ENCODE measurements at places on chromosomes 1 and 21. TPM values are rescaled to one million over a fixed set of nuclear protein-coding genes. Genes with fewer than 3 reads are reported as not detected.

GRCh38 chr1:89546082-89546889 lies 21.7 kb downstream of the LRRC8B start:
- DNase-seq: no peak

GRCh38 chr1:155141749-155142148 lies 1.4 kb upstream of the DPM3 start:
- DNase-seq: no peak

- DNase-seq: no peak
These were observed 35.9 kb downstream of the USP24 start for GRCh38 chr1:55179177-55179835.

- no peak for DNase-seq
These were observed 181.6 kb downstream of the NEGR1 start for GRCh38 chr1:72100771-72101170.

- no peak for DNase-seq
These were observed 46.9 kb upstream of the LIN9 start for GRCh38 chr1:226355669-226356551.

Gene DNAJB4
- 34.7 TPM for polyA plus RNA-seq

Gene PTAFR
- polyA plus RNA-seq: 5.3 TPM

Gene PPP1R8
- 46.3 TPM for polyA plus RNA-seq

Gene PRELP
- 232 TPM for polyA plus RNA-seq

Gene ZNF697
- 2.8 TPM for polyA plus RNA-seq

Gene CBS
- polyA plus RNA-seq: 18.5 TPM

Gene DNAJC11
- polyA plus RNA-seq: 29.0 TPM

Measured in urinary bladder (tissue), 4 donors.